Endothelial cell (in vitro differentiated cells): ENCODE measurements at places on chromosomes 5 and 9. TPM values are rescaled to one million over a fixed set of nuclear protein-coding genes. Genes with fewer than 3 reads are reported as not detected.

DNA sequence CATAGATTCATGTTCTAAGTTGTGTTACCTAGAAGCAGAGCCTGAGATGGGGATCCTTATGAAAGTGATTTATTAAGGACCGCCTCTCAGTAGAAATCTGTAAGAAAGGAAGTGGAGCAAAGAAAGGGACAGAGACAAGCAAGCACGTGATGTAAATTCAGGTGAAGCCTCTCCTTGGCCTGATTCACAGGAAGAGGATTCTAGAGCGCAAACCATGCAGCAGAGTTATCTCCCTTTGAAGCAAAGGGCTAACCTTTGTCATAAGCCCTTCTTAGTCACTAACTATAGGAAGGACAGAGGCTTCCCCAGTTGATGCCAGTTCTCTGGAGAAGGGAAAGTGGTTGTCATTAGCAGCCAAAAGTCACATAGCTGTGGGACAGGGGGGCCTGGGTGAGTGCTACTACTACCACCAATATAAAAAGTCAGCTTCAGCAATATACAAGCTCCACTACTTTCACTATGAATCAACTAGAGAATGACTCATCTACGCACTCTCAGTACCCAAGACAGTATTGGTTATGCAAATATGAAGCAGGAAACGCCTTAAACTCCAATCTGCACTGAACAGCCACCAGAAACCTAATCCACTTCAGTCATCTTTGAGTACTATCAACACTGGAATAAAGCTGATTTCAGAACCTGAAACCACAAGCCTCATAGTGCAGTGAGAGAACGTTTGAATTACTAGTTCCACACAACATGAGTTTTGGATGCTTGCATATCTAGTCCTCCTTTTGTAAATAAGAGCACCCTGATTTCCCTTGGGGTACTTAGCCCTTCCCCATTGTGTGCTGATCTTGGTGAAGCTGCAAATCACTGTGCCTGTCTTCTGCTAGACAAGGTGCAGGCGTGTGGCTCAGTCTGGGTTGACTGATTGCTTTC is 162.7 kb downstream of the ZNF608 start:
- DNase-seq = no peak

GRCh38 chr5:63823583-63823982 is 138.7 kb downstream of the HTR1A start:
- DNase-seq = no peak

DNA sequence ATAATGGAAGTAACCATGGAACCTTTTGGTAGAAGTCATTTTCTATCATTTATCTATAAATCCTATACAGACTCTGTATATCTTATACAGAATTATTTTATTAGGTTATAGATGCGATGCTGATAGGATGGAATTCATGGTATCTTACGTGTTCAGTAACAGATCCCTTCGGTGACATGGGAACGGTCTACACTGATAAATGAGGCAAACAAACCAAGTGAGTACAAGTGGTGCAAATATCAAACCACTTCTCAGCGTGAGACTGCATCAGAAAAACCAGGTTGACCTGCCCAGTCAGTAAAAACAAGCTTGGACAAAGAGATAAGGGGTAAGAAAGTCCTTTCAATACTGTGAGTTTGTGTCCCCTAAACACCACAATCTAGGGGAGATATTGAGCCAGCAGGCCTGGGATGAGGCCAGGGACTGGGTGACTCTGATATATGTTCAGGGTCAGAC is 215.5 kb downstream of the GAPVD1 start:
- no peak for DNase-seq

The FOXD4L3 gene
- not detected for total RNA-seq

The CYLC2 gene
- not detected for total RNA-seq

GRCh38 chr9:82327641-82328040 is 339.1 kb downstream of the SPATA31D1 start:
- DNase-seq = no peak

GRCh38 chr9:114288193-114289091 is 34.5 kb upstream of the ORM1 start:
- no peak for DNase-seq

DNA sequence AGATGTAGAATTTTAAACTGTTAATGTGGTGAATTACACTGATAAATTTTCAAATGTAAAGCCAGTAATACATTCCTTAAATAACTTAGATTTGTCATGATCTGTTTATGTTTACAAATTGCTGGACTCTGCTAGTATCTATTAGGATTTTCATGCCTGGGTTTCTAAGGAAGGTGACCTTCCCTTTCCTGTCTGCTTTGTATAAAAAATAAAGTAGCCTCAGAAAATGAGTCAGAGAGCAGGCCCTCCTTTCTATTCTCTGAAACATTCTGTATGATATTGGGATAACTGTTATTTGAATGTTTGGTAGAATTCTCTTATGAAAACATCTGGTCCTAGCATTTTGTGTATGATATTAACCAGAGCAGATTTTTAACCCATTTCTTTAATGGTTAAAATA is 255.3 kb downstream of the SYK start:
- no peak for DNase-seq

The PCDHGA9 gene
- 3.1 TPM for total RNA-seq

GRCh38 chr9:134802216-134802795 is 78.3 kb upstream of the FCN2 start:
- no peak for DNase-seq

The GLRA1 gene
- total RNA-seq = not detected

The CXXC5 gene
- 37.3 TPM for total RNA-seq

DNA sequence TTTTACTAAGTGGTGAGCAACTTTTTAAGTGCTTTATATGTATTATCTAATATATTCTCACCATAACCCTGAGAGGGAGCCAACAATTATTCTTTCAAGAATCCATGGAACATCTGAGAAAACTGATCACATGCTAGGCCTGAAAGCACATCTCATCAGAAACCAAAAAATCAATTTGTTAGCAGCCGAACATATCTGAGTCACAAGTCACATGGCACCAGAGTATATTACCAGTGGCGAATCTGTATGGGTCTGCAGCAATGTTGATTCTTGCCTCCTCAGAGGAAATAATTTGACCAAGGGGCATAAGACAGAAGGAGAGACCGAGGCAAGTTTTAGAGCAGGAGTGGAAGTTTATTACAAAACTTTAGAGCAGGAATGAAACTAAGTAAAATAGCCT is 25.3 kb upstream of the SIL1 start:
- DNase-seq = no peak

The SLC4A9 gene
- 0.23 TPM for total RNA-seq

The ZBED3 gene
- 13.0 TPM for total RNA-seq

The CLIC3 gene
- not detected for total RNA-seq

The SIT1 gene
- total RNA-seq = not detected

- no peak for DNase-seq
These were observed 72.0 kb upstream of the CKMT2 start for GRCh38 chr5:81161012-81161601.

- no peak for DNase-seq
These were observed 82.2 kb upstream of the C9orf72 start for GRCh38 chr9:27655441-27655840.

DNA sequence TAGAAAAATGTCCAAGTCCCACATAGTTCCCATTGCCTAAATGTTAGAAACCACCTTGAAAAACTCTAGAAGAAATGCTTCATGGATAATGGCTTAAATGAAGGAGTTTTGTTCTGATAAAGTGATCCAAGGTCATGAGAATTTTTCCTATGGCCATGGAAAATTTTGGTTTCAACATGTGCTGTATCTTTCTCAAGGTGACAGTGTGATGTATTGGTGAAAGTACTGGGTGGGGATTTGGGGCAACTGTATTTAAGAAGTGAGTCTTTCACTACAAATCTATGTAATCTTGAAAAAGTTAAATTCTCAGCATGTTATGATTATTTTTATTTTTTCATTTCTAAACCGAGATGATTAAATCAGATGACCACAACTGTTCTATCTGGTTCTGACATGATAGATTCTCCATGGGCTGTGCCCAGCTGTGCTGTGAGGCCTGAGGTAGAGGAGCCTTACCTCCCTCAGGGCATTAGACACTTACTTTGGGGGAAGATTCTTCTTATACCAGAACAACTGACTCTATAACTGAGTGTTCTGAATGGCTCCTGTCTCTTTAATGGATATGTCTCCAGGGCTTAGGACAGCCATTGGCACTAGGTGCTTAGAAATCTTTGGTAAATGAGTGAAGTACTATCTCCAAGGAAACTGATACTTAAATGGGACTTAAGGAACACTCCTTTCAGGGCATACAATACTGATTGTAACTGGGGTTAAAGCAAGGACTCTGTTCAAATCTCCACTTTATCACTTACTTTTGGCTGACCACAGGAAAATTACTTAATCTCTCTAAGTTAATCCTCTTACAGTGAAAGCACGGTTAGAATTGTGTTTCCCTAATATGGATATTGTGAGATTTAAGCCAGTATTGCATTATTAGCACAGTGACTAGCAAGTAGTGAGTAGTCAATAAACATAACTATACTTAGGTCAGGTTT is 397.4 kb upstream of the MEF2C start:
- no peak for DNase-seq

DNA sequence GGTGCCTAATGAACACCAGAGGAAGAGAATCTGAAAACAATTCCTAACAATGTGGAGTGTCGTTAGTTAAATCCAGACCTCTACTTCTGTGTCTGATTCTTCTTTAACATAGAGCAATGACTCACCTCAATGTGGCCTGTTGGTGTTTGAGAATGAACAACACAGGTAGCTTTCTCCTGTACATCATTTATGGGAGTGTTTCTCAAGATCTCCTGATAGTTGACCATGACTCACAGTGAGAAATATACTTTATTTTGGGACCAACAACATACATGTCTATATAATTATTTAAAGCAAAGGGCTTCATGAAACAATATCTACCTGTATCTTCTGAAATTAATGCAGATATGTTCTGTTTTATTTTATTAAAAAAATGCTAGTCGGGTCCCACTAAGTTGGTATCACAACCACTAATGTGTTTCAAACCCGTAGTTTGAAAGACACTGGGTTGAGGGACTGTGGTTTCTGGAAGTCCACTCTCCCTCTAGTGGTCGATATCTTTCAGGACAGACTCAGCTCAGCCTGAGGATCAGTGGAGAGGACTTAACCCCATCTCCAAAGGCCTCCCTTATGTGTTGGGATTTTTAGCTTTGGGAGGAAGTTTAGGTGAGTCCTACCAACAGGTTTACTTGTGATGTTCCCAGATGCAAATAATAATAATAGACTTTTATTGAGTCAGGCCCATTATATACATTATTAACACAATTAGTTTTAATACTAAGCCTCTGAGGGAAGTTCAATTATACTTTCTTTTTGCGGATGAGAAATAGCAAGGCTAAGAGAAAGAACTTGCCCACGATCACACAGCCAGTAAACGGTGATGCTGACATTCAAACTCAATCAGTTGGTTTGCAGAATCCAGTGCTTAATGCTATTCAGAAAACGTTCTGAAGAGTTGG is 70.0 kb upstream of the KLF9 start:
- DNase-seq = peak; percentile 35

The TTC23L gene
- total RNA-seq = 0.26 TPM

The SCGB3A2 gene
- 1.4 TPM for total RNA-seq

DNA sequence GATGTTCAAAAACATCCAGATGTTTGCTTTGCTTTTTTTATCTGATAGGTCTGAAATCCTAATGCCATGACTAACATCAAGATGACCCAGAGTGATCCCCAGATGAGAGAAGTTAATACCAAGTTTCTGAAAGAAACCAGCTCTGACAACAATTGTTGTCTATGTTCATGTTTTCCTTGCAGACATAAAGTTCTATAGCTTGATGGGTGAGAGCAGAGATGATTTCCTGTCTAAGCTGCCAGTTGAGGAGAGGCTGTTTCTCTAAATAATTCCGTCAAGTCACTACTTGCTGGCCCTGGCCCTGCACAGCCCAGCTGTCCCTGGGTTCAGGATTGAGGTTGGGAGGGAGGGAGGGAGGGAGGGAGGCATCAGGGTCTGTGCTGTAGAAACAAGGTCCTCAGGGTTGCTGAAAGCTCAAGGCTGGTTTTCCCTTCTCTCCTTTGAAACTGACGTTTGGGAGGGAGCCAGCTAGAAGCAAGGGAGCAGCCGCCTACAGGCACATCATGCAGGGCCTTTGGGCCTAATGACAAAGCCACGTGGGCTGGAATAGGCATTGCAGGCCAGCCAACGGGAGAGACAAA is 3.9 kb downstream of the SPARC start:
- DNase-seq = no peak

GRCh38 chr5:4614088-4614487 is 526.0 kb upstream of the ADAMTS16 start:
- no peak for DNase-seq

DNA sequence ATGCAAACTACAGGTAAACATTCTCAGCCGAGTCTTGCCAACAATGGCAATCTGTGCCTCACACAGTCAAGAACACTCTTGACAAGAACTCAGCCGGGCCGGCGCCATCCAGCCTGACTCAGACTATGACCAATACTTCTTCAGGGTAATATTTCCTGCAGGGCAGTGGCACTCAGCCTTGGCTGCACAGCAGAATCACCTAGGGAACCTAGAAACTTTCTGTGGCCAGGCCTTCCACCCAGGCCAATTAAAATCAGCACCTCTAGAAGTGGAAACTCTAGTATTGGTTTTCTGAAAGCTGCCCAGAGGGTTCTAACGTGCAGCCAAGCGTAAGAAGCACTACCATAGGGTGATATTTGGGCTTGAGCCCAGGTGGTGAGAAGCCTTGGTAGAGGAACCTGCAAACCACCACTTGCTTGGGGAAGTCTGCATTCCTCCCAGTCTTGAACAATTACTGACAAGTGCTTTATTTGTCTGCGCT is 120.6 kb downstream of the TTLL11 start:
- no peak for DNase-seq

DNA sequence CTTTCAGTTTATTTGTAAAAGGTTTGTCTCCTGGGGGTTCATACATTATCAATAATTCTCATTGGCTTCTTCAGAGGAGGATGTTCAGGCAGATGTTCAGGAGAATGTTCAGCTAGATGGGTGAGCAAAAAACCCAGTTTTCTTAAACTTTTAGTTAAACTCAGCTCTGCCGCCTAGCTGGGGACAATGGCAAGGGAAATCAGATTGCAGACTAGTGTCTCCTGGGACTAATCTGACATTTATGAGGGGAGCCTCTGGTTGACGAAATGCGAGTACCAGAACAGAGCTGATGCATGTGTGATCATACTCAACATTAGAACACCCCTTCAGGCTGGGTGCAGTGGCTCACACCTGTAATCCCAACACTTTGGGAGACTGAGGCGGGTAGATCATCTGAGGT is 314.4 kb downstream of the ARL15 start:
- DNase-seq = no peak

- no peak for DNase-seq
These were observed 279.8 kb upstream of the POU5F2 start for GRCh38 chr5:94021246-94021645.

GRCh38 chr9:60545346-60545877 is 368.8 kb upstream of the SPATA31A5 start:
- DNase-seq = no peak

GRCh38 chr5:21680196-21680595 is 1172.9 kb downstream of the CDH12 start:
- no peak for DNase-seq

GRCh38 chr9:22815246-22815645 is 368.6 kb downstream of the DMRTA1 start:
- no peak for DNase-seq

DNA sequence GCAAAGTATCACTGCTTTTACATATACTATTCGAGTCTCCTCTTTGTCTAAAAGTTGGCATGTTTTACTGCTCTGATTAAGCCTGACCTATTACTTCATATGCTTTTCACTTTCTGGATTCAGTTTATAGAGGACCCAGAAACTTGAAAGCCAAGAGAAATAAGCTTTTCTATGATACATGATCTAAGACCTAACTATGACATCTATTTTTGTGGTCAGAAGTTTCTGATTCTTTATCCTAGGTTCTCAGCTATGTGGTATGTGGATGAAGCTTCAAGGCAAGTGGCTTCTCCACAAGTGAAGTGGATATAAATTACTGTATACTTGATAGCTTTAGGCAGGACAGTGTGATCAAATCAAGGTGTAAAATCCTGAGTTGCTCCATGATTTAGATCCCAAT is 6.3 kb downstream of the EDIL3 start:
- no peak for DNase-seq

The DMRT3 gene
- not detected for total RNA-seq
